Colonic mucosa (tissue), 4 donors: ENCODE measurements at places on chromosomes 5 and 9. TPM values are rescaled to one million over a fixed set of nuclear protein-coding genes. Genes with fewer than 3 reads are reported as not detected.

Gene SLC9A3
- total RNA-seq = 70.0 TPM

Gene LCN15
- total RNA-seq = 3.4 TPM

DNA sequence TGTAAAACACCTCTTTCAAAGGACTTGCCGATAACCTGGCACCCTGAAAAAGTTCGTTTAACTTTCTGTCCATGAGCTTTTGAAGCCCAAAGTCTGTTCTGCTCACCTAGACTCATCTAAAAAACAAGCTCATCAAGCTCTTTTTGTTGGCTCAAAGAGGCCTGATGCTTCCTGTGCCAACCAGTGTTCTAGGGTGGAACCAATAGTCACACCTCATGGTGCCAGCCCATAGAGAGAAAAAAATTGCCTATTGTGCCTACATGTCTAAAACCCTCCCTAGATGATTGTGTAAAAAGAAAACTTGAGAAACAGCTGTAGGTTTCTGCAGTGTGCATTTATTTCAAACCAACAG lies 4.7 kb downstream of the SH3RF2 start:
- H3K27me3 ChIP-seq = no peaks in the 10 kb centered on the region
- no peak overlapping the region for H3K4me3 ChIP-seq
- H3K36me3 ChIP-seq = no peaks in the 10 kb centered on the region
- peak overlapping the region; percentile 39 for H3K27ac ChIP-seq
- H3K4me1 ChIP-seq = peaks cover 2% of the 10 kb centered on the region

GRCh38 chr9:104958751-104959150 lies 30.8 kb upstream of the ABCA1 start:
- H3K4me3 ChIP-seq = no peak overlapping the region
- H3K36me3 ChIP-seq = no peaks in the 10 kb centered on the region
- H3K4me1 ChIP-seq = no peaks in the 10 kb centered on the region
- DNase-seq = no peak
- no peaks in the 10 kb centered on the region for H3K27me3 ChIP-seq
